ENCODE measurements at places on chromosomes 4 and X.

DNA sequence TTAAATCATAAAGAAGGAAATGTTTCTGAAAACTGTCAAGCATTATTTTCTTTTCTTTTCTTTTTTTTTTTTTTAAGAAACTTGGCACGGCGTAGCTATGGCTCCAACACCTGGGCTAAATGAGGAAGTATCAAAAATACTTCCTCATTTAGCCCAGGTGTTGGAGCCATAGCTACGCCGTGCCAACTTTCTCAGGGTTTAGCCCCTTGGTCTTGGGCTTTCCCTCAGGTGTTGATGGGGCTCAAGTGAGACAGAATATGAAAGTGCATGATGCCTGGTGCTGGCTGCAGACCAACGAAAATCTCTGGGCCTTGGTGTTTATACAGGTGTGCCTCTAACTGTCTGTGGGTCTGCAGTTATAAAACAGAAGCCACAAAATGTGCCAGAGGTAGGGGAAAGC lies 132.7 kb downstream of the ARHGAP24 start:
- no peak for DNase-seq

GRCh38 chr4:67909905-67910584 lies 26.2 kb upstream of the TMPRSS11D start:
- DNase-seq = peak; percentile 51

DNA sequence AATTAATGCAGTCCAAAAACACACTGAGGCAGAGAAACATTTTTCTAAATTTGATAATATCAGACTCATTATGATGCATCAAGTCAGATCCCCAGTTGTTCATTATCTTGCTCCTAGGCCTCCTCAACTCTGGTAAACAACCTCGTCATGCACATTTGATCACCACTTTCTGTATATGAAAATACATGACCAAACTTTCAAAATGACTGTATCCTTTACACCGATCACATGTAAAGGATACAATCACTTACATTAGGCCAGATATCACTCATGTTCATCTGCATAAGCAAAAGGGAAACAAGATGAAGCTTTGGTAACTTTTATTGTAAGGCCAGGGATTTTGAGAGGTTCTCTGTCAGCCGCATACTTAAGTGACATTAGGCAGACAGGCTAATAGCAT lies 99.4 kb upstream of the IL1RAPL1 start:
- DNase-seq = no peak

GRCh38 chr4:94332983-94333590 lies 9.5 kb downstream of the HPGDS start:
- DNase-seq = peak; percentile 15

GRCh38 chrX:39418254-39418704 lies 617.0 kb downstream of the MID1IP1 start:
- no peak for DNase-seq

DNA sequence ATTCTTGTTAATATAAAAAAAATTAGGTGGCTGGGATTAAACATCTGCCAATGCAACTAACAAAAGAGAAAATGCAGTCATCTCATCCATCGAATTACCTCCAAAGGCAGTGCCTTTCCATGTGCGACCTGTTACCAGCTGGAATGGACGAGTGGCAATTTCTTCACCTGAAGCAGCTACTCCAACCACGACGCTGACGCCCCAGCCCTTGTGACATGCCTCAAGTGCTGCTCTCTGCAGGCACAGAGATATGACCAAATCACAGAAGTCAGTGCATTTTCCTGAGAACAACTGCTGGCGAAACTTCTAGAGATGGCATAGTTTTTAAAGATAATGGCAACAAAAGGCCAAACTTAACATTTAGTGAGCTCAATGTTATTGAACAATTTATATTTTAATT lies 13.8 kb downstream of the ADH5 start:
- no peak for DNase-seq

- no peak for DNase-seq
Measured at GRCh38 chr4:98609934-98610333, 48.5 kb downstream of the TSPAN5 start.

- DNase-seq = no peak
Measured at GRCh38 chr4:54499308-54500074, 158.3 kb upstream of the KIT start.

DNA sequence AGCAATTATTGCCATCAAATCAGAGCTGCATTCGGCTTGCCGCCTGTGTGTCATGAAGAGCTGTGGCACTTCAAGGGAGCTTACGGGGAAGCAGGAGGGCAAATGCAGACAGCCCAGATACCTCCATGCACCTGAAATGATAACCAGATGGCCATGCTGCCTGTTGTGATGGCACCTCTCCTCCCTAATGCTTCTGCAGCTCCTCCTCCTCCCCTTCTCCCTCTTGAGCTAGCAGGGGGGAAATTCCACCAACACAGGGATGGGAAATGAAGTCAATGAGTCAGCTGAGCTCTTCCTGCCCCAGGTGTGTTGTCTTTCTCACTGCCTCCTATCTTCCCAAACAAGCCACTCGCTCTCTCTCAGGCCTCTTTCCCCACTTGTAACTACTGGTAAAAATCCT lies 565.0 kb downstream of the BCOR start:
- no peak for DNase-seq

GRCh38 chrX:129145840-129146272 lies 377.4 kb downstream of the SMARCA1 start:
- DNase-seq = no peak

GRCh38 chr4:120472447-120473131 lies 405.9 kb upstream of the MAD2L1 start:
- no peak for DNase-seq

DNA sequence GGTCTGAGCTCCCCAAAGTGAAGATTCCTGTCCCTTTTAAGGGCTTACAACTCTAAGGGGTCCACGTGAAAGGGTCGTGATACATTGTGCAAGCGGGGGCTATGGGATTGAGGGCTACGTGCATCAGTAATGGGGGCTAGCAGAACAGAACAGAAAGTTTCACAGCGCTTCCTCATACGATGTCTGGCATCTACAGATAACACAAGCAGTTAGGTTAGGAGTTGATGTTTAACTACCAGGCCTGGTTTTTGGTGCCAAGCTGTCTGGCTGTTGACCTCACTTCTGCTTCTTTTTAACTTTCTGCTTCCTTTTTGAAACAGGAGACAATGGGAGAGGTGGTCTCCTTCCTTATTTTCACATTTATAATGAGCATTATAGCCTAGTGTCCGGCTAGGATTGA lies 368.6 kb upstream of the CXorf51A start:
- DNase-seq = no peak

DNA sequence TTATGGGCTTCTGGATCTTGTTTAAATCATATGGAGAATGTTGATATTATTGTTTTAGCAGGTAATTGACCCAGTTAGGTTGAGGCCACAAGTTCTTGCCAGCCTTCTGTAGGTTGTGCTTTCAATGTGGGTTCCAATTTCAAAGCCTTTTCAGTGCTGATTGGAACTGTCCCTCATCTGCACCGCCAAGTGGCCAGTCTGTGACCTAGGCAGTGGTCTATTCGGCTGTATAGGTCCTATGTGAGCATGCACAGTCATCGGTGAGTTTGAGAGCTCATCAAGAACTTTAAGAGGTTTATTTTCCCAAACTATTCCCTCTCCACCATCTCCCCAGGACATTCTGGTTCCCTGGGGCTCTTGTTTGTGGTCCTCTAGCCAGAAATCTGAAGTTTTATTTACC lies 35.7 kb downstream of the DDX53 start:
- DNase-seq = no peak
